Activated CD4-positive, alpha-beta T cell treated with anti-CD3 and anti-CD28 coated beads, Interleukin-2, amount 10 ng/mL, durations not matched to agents 7 days and 5 days (primary cell): ENCODE measurements at places on chromosomes 7 and 10. TPM values are rescaled to one million over a fixed set of nuclear protein-coding genes. Genes with fewer than 3 reads are reported as not detected.

GRCh38 chr7:127477295-127478023, 85.0 kb upstream of the ZNF800 start:
- H3K27ac ChIP-seq = no peak overlapping the region
- peaks cover 9% of the 10 kb centered on the region for H3K27me3 ChIP-seq
- H3K4me1 ChIP-seq = no peaks in the 10 kb centered on the region
- no peaks in the 10 kb centered on the region for H3K36me3 ChIP-seq

DNA sequence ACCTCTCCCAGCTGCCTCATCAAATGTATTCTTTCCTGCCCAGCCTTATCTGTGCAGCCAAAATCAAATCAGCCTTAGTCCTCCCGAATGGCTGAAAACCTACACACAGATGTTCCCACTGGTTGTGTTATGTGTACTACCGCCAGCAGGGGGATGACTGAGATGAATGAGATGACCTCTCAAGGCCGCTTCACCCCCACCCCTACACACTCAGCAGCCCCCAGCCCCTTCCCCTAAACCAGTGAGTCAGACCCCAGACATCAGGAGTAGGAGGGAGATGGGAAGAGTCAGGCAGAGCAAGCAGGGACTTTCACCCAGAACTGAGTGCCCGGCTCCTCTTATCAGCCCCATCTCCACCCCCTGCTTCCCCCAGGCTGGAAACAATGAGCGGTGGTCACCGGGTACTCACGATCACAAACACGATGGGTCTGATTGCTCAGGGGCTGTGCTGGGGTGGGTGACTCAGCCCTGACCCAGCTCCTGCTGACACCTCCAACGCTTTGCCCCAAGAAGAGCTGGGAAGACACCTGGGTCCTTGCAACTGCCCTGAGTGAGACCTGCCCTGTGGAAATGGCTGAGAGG, 6.5 kb upstream of the C10orf105 start:
- peaks cover 75% of the 10 kb centered on the region for H3K4me1 ChIP-seq
- no peaks in the 10 kb centered on the region for H3K27me3 ChIP-seq
- H3K27ac ChIP-seq = peak overlapping the region; percentile 98

- no peaks in the 10 kb centered on the region for H3K36me3 ChIP-seq
- no peak for DNase-seq
- no peak overlapping the region for H3K27ac ChIP-seq
- H3K4me3 ChIP-seq = no peak overlapping the region
These were observed 43.0 kb downstream of the SCRN1 start for GRCh38 chr7:29946428-29947186.

DNA sequence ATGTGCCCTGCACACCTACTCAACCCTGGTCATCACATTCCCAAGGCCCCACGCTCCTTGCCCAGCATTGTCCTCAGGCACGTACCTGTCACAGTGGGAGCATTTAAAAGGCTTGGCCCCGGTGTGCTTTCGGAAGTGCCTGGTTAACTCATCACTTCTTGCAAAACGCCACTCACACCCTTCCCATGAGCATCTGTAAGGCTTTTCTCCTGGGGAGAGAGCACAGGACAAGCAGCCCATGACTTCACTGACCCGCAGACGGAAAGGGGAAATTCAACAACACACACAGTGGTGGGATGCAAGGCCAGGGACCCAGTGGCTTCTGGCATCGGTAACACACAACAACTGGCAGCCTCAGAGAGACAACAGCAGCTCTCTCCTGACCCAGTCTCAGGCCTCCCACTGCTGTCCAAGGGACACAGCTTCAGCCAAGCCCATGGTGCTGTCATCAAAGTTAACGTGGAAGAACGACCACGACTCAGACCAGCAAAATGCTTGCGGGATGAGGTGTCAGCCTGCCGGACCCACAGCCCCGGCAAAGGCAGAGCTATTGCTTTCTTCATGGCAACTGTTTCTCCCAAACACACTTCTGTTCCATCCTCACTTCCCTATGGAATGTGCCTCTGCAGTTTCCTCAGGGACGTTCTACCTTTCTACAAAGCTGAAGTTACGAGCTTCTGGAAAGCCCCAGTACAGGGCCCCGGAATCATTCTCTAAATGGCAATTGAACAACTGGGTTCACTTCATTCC, 4.8 kb downstream of the KLF6 start:
- peak overlapping the region; percentile 93 for H3K4me3 ChIP-seq
- H3K27me3 ChIP-seq = no peaks in the 10 kb centered on the region
- peak overlapping the region; percentile 97 for H3K27ac ChIP-seq
- DNase-seq = no peak
- H3K4me1 ChIP-seq = peaks cover 70% of the 10 kb centered on the region

- H3K4me3 ChIP-seq = no peak overlapping the region
- H3K36me3 ChIP-seq = no peaks in the 10 kb centered on the region
- H3K27me3 ChIP-seq = no peaks in the 10 kb centered on the region
- no peak overlapping the region for H3K27ac ChIP-seq
- no peaks in the 10 kb centered on the region for H3K4me1 ChIP-seq
These were observed 179.7 kb downstream of the CFTR start for GRCh38 chr7:117659531-117660011.

ACHE gene
- not detected for total RNA-seq

DNA sequence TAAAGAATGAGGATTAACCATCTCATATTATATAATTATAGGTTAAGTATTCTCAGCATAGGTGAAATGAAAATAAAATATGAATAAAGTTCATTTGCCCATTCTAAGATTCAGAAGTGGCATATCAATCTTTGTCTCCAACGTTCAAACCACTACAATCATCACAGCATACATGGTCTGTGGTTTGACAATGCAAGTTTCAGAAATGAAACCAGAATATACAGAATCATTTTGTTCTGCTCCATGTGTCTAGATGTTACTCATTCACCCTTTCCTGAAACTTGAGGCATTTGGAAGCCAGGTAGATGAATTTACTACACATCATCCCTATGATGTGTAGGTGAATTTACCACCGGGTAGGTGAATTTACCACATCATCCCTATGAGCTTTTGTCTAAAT, 44.5 kb upstream of the PPP1R3A start:
- no peak overlapping the region for H3K4me3 ChIP-seq
- H3K27me3 ChIP-seq = no peaks in the 10 kb centered on the region
- DNase-seq = no peak
- no peak overlapping the region for H3K27ac ChIP-seq
- no peaks in the 10 kb centered on the region for H3K4me1 ChIP-seq
- no peaks in the 10 kb centered on the region for H3K36me3 ChIP-seq

DNA sequence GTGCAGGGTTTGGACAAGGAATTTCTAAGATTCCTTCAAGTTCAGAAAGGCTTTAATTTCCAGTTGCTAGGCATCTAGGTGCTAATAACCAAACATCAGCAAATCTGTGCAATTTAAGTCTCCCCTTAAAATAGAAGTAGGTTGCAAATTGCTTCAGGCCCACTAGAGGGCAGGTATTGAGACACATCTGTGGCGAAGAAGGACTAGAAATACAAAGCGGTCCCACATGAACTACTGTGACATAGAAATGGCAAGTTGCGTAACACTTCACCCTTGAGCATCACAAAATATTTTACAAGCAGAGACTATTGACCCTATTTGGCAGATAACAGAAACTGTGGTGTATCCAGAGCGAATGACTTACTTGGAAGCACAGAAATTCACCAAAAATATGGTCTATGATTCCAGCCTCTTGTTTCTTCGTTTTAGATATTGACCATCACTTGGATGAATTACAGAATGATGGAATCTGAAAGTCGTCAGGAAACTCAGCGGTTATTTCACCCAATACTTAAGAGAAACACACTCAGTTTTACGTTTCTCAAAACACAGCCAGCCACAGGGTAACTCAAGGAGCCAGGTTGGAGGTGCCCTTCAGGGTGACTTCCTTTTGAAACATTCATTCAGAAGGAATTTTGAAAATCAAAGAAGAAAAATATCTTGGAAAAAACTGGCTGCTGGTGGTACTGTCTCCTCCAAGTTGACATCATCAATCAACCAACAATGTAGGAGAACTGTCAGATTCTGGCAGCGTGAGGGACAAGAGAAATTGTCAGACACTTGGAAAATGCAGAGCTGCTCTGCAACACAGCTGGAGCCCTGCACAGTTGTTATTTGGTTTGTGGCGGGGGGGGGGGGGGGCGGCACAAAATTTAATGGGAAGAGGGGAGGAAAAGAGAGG, 256.3 kb upstream of the MINDY3 start:
- no peaks in the 10 kb centered on the region for H3K4me1 ChIP-seq
- DNase-seq = no peak
- H3K4me3 ChIP-seq = no peak overlapping the region

TMEM270 gene
- not detected for total RNA-seq

IPMK gene
- 5.7 TPM for total RNA-seq

- no peak for DNase-seq
- H3K4me1 ChIP-seq = peaks cover 16% of the 10 kb centered on the region
- H3K36me3 ChIP-seq = peaks cover 50% of the 10 kb centered on the region
- no peak overlapping the region for H3K4me3 ChIP-seq
These were observed 128.1 kb upstream of the SAMD8 start for GRCh38 chr10:74983383-74983782.

GRCh38 chr10:126617733-126618132, 52.8 kb downstream of the C10orf90 start:
- H3K27ac ChIP-seq = no peak overlapping the region
- H3K4me3 ChIP-seq = no peak overlapping the region
- no peaks in the 10 kb centered on the region for H3K27me3 ChIP-seq
- no peaks in the 10 kb centered on the region for H3K36me3 ChIP-seq
- H3K4me1 ChIP-seq = no peaks in the 10 kb centered on the region

DNA sequence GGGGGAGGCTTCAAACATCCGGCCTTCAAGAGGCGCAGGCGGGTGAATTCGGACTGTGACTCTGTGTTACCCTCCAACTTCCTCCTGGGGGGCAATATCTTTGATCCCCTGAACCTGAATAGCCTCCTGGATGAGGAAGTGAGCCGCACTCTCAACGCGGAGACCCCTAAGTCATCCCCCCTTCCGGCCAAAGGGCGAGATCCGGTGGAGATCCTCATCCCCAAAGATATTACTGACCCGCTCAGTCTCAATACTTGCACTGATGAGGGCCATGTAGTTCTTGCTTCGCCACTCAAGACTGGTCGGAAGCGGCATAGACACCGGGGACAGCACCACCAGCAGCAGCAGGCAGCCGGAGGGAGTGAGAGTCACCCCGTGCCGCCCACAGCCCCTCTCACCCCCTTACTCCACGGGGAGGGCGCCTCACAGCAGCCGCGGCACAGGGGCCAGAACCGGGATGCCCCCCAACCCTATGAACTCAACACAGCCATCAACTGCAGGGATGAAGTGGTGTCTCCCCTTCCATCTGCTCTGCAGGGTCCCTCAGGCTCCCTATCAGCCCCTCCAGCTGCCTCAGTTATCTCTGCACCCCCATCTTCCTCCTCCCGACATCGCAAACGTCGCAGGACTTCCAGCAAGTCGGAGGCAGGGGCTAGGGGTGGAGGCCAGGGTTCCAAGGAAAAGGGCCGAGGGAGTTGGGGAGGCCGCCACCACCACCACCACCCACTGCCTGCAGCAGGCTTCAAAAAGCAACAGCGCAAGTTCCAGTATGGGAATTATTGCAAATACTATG, 1.1 kb downstream of the MEPCE start:
- peak overlapping the region; percentile 81 for H3K4me3 ChIP-seq
- peaks cover 61% of the 10 kb centered on the region for H3K36me3 ChIP-seq
- peak; percentile 30 for DNase-seq
- H3K4me1 ChIP-seq = peaks cover 66% of the 10 kb centered on the region
- H3K27me3 ChIP-seq = peaks cover 3% of the 10 kb centered on the region
- H3K27ac ChIP-seq = peak overlapping the region; percentile 94

DNA sequence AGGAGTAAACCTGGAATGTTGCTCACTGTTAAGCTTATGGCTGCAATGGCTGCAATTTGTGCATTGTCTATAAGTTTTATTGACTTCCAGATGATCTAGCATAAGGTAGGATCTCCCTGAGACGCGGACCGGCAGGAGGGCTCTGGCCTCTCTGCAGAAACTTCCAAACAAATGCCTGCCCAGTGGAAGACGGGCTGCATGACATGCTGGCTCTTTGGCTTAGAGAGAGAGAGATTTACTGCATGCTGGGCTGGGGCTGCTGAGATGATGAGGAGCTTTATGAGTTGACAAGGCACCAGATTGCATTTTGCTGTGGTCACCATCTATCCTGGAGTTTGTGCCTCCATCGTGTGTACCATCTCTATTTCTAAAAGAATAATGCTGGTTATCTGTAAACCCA, 193.2 kb downstream of the GALNT17 start:
- no peaks in the 10 kb centered on the region for H3K4me1 ChIP-seq

DNA sequence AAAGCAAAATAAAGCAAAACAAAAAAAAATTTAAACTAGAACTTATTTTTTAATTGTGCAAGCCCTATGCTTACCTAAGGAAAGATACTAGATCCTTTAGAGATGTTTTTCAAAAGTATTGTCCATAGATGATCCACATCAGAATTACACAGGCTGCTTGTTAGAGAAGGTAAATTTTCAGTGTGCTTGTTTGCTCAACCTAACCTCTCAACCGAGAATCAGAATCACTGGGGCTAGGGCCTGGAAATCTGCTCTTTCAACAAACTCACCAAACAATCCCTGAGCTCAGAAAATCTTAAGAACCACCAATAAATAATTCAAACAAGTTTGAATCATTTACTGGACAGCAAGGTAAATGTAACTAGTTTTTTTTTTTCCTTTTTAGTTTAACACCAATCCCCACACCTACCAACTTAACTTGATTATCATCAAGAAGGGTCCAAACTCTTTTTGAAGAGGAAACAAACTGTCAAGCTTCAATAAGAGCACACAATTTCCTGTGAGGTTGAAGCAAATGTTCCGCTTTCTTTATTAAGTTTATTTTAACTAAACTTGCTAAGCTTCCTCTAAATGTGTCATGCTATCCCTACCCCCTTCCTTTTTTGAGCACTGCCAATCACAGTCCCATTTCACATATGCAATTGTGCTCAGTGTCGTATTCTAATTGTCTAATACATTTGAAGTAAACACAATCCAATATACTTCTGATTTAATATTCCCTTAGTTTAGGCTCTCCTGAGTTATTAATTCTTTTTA, 7.4 kb upstream of the TSPAN33 start:
- no peaks in the 10 kb centered on the region for H3K36me3 ChIP-seq
- DNase-seq = no peak
- peak overlapping the region; percentile 25 for H3K27ac ChIP-seq
- H3K4me1 ChIP-seq = peaks cover 23% of the 10 kb centered on the region
- no peaks in the 10 kb centered on the region for H3K27me3 ChIP-seq

DNA sequence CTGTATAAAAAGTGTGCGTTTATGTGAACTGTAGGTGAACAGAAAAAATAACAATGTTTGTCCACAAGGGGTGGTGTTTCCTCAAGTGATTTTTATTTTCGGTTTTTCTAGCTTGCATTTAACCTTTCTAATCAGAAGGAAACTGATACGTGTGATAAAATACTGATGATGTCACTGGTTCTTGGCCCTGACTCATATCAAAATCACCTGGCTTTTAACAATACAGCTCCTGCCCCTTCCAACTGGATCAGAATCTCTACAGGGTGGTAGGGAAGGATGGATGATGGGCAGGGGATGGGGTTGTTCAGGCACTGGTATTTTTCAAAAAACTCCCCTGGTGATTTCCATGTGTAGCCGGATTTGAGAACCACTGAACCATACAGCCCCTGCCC, 10.9 kb downstream of the NPFFR1 start:
- H3K4me1 ChIP-seq = peaks cover 16% of the 10 kb centered on the region
- no peak overlapping the region for H3K4me3 ChIP-seq
- peak overlapping the region; percentile 58 for H3K27ac ChIP-seq
- peak; percentile 14 for DNase-seq
- no peaks in the 10 kb centered on the region for H3K27me3 ChIP-seq

ITPRID1 gene
- not detected for total RNA-seq

- peaks cover 11% of the 10 kb centered on the region for H3K27me3 ChIP-seq
- H3K27ac ChIP-seq = no peak overlapping the region
- H3K4me1 ChIP-seq = no peaks in the 10 kb centered on the region
- H3K36me3 ChIP-seq = no peaks in the 10 kb centered on the region
- no peak for DNase-seq
- no peak overlapping the region for H3K4me3 ChIP-seq
These were observed 31.9 kb downstream of the PAPSS2 start for GRCh38 chr10:87691506-87692070.
